ENCODE measurements at places on chromosomes 1 and 21.

- DNase-seq, result no peak
These were observed 20.6 kb upstream of the PTTG1IP start for GRCh38 chr21:44893948-44894656.

DNA sequence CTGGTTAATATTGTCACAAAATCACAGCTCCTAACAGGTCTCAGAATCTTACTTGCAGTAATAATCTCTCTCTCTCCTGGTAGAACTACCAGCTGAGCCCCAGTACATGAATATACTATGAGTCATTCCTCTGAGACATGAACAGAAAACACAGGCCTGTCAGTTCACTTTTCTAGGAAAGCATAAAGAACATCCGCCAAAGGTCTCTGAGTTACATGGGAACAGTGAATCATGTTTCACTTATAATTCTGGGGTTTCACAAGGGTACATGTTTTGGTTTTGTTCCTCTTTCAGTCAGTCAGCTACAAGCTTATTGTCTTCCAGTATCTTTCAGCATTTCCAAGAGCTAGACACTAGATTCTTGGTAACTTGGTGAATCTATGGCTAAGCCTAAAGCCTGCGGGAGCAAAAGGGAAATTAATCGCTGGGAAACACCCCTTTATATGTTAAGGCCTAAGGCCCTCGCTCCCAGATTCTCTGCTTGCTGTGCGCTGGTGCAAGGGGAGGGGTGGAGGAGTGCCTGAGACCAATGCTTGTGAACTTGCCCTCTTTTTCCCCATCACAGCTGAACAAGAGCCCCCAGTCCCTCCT, 31.7 kb downstream of the IFNGR2 start:
- DNase-seq, result no peak

DNA sequence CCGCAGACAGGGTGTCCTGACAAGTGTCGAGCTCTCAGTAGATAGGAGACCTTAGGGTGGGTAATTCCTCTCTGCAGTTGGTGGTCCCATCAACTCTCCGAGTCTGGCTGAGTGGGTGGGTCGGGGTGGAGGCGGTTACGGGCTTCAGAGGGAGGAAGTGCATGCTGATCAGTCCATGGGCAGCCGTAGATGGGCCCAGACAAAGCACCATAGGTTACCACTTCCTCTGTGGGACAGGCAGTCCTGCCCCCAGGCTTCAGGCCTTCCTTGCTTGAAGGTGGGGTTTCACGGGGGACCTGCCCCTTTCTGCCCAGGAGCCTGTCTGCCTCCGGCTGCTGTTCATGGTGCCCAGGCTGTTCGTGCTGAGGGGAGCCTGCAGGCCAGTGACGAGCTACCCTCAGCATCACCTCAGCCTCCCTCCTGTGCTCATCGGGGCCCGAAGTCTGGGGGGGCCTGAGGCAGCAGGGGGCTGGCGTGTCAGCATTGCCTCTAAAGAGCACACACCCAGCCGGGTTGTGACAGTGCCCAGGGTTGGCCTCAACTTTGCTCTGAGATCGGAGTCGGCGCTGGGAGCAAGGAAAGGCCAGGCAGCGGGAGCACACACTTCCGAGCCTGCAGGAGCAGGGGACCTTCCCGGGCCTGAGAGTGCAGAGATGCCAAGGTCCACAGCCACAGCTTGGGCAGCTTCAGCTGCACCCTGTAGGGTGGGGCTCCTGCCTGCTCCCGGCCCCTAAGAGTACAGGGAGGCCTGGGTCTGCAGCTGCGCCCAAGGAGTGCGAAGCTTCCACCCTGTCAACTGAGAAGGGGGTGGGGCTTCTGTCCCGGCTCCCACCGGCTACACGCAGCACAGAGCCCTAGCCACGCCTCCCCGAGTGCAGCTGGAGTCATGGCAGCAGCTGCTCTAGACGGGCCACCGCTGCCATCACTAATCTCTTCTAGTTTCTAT, 225.4 kb upstream of the NRIP1 start:
- no peak for DNase-seq

DNA sequence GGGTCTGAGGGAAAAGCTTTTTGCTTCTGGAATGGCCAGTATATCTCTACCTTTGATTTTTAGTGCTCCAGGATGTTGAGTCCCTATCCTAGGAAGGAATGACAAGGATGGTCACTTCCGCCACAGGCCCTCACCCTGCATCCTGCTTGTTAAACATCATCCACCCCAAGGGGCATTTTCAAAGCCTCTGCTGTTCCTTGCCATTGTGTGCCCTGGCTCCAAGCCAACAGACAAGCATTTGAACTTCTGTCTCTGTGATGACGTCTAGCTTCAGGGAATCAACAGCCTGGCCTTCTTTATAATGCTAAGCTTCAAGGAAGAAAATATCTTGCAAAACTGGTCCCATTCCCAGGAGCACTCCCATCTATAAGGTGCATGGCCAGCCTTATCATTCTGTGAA, 12.3 kb upstream of the JAM2 start:
- no peak for DNase-seq

- DNase-seq, result no peak
These were observed 10.0 kb downstream of the ADAMTS1 start for GRCh38 chr21:26835027-26835713.

DNA sequence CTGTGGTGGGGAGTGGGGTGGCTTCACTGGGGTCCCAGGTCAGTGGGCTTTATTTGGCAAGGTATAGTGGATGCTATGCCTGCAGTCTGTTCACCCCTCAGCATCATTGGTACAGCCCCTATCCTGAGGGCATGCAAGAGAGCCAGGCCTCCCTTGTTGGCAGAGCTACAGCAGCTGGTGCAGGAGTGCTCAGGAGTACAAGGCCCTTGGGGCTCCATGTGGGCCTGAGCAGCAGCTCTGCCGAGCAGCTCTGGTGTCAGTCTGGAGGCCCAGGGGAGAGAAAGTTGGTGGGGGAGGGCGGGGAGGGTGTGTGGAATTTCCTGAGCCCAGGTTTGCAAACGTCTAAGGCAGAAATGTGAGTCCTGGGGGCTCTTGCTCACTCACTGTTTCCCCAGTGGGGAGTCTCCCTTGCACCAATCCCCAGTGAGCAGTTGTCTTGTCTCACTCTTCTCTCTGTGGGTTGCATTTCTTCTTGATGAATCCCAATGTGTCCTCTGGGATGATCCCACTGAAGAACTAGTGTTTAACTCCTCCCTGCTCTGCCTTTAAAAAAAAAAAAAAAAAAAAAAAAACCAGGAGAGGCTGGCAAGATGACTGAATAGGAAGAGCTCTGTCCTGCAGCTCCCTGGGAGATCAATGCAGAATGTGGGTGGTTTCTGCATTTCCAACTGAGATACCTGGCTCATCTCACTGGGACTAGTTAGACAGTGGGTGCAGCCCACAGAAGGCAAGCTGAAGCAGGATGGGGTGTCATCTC, 39.5 kb upstream of the CYP4X1 start:
- DNase-seq, result no peak

GRCh38 chr1:84206375-84206774, 62.3 kb downstream of the PRKACB start:
- DNase-seq, result no peak

- no peak for DNase-seq
These were observed 645.8 kb upstream of the USP24 start for GRCh38 chr1:55860798-55861519.

DNA sequence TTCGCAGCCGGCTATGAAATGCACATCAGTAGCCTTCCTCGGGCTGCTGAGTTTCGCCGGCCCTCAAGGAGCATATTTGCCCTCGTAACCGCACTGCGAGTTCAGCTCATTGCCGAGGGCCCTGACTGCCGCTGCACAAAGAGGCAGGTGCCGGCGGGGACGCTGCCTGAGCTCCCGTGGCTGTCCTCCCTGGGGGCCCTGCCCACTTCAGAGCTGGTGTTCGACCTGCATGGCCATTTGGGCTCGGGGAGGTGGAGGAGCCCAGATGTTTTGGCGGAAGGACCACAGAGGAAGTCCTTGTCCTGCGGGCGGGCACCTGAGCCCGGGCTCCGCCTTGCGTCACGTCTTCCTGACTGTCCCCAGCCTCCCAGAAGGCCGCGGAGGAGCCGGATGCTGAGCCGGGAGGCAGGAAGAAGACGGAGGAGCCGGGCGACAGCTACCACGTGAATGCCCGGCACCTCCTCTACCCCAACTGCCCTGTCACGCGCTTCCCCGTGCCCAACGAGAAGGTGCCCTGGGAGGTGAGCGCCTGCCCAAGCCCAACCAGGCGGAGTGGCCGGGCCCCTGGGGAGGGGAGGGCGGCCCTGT, 29.9 kb upstream of the LRRC3 start:
- no peak for DNase-seq

- DNase-seq, result no peak
These were observed 5.5 kb downstream of the IFNLR1 start for GRCh38 chr1:24181619-24182018.

DNA sequence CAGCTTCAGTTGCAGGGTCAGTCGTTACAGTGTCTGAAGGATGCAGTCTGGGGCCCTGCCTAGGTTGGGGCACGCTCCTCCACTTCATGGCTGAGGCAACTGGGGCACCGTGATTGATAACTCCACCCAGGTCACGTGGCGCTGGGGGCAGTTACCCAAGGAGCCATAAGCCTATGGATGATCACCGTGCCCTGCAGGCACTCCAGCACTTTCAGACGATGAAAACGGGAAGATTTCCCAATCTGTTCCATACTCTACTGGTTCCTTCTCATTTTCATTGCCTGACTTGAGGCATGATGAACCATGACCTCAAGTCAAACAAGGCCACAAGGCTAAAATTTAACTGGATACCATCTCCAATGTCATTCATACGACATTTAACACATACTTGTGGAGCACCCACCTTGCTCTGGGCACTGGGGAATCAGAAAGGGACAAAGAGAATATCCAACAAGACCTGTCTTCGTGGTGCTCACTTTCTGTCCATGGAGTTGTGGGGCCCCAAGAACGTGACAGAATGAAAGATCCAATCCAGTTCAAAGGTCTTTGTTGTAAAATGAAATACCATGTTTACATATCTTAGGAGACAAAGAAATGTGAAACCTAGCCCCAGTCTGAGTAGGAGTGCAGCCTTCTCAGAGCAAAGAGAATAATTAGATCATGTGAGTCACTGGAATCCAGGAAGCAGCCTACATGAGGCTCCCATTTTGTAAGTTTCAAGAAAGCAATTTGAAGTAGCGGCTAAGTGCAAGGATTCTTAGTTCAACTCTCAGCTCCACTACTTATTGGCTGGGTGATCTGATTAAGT, 39.4 kb upstream of the SPOCD1 start:
- DNase-seq, result no peak

Measured in stimulated activated CD8-positive, alpha-beta memory T cell treated with anti-CD3 and anti-CD28 coated beads, Interleukin-12 subunit alpha, Interleukin-12 subunit beta, amount 100 ng/mL, for 4 hours (primary cell).